Fibroblast of villous mesenchyme (primary cell): ENCODE measurements at places on chromosomes 1 and 21.

- DNase-seq = peak; percentile 10
Measured at GRCh38 chr1:171267391-171267790, 19.1 kb downstream of the FMO1 start.

DNA sequence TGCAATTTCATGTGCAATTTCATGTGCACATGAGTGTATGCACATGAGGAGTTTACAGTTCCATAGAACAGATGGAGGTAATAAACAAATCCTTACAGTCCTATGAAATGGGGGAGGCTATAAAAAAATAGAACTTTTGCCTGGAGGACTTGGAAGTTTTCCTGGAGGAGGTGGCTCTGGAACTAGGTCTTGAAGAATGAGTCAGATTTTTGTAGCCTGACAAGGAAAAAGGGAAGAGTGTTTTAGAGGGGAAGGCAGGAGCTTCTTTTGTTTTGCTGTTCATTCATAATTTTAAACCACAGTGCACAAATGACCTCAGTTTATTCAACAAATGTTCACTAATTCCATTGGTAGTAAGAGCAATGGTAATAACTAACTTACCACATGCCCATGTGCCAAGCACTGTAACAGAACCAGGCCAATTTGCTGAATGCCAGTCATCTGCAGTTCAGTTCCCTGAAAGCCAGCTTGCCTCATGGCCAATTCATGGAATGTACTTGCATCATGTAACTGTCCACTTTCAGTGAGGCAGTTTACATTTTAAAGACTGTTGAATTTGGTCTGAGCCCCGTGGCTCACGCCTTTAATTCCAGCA lies 2.7 kb downstream of the DIO1 start:
- DNase-seq = peak; percentile 91

- no peak for DNase-seq
Measured at GRCh38 chr1:184417916-184418315, 31.1 kb downstream of the C1orf21 start.

GRCh38 chr21:44267655-44268142 lies 6.0 kb upstream of the DNMT3L start:
- peak; percentile 42 for DNase-seq

DNA sequence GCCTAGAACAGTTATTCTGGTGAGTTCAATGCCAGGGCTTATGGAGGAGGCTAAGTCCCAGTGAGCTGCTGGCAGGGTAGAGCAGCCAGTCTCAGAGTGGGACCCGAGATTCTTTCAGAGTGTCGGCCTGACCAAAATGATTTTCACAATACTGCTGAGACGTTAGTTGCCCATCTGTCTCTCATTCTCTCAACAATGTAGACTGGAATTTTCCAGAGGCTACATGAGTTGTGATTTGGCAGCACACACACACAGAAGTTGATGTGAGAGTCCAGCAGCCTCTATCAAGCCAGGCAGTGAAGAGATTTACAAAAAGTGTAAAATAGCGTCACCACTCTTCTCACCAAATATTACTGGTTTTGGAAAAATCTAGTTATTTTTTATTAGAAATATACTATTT lies 21.7 kb downstream of the CACNA1S start:
- DNase-seq = no peak

- DNase-seq = peak; percentile 58
Measured at GRCh38 chr1:94156096-94156625, 35.2 kb upstream of the ABCA4 start.

- peak; percentile 94 for DNase-seq
Measured at GRCh38 chr21:45971616-45972352, 9.8 kb upstream of the COL6A1 start.

- peak; percentile 81 for DNase-seq
Measured at GRCh38 chr1:43056981-43057391, 98.3 kb upstream of the SLC2A1 start.

DNA sequence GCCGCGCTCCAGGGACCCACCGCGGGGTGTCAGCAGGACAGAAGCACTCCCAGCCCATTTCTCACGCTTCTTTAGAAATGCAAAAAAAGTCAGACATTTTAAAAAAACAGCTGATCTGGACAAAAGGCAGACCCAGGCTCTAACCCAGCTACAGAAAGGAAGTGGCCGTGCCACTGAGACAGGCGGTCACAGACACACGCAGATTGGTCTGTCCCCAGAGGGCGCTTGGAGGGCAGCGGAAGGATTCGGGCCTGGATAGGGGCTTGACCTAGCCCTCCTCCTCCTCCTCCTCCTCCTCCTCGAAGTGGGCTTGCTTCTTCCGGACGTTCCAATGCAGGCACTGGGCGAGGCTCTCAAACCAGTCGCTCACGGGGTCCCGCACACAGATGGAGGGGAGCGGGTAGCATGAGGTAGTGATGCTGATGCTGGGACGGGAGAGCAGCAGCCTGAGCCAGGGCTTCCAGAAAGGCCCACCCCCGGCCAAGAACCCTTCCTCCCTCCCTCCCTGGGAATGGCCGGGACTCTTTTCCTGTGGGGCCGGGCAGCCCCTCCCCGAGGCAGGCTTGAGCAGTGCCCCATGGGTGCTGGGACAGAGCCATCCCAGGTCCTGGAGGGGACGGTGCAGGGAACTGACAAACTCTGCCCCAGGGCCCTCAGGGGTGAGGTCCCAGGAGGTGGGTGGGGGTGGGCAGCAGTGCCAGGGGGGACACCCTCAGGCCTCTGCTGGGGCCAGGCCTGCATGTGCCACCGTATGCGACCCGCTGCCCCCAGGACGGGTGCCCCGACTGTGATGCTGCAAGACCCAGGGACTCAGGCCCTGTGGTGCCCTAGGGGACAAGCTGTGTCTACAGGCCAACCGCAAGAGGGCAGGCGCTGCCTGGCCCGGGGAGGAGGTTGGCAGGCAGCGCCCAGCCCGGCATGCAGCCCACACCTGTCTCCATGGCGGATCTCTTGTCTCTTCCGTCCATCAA lies 25.3 kb downstream of the NADK start:
- DNase-seq = no peak

DNA sequence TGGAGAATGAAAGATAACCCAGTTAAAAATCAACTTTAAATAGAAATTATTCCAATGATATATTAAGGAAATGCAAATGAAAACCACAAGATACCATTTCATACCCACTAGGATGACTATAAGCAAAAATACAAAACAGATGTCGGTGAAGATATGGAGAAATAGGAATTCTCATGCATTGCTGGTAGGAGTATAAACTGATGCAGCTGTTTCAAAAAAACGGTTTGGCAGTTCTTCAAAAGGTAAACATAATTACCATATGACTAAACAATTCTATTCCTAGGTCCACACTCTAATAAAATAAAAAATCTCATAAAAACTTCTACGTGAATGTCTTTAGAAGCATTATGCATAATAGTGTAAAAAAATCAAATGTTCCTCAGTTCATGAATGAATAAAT lies 763.3 kb upstream of the BRINP3 start:
- peak; percentile 0 for DNase-seq

DNA sequence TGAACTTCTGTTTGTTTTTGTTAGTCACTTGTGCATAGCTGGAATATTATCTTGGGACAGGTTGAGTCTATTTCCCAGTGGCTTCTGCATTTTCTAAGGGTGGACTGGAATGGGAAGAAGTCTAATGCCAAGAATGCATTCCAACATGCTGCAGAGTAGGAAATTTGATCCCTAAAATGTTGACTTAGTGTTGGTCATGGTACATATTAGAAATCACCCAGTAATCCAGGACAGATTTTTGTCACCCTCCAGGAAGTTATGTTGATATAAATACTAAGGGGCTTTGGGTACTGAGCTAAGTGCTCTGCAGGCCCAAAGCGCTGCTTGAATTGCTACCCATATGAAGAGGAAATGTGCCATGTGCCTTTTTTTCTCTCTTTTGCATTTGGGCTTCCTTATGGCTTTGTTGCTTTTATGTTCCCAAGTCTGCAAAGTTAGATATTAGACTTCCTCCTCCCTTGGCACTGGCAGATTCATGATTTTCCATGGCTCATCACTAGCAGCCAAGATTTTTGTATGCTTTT lies 10.0 kb downstream of the ARID1A start:
- peak; percentile 55 for DNase-seq

- DNase-seq = no peak
Measured at GRCh38 chr1:156316909-156317308, 17.8 kb upstream of the VHLL start.

DNA sequence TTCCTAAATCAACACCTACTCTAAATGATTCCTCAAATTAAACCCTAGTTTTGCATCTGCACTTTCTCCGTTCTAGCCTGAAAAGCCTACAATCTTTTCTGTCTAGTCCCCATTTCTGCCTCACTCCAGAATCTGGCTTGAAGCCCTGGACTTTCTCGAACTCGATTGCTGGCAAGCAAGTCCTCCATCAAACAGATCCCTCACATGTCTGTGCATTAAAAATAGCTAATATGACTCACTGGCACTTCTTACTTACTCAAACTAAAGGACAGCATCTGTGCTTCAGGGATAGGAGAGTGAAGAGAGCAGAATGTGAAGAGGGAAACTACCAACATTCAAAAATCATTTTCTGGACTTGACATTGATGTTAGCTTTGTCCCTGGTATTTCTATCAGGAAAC lies 51.8 kb upstream of the CXADR start:
- peak; percentile 78 for DNase-seq

DNA sequence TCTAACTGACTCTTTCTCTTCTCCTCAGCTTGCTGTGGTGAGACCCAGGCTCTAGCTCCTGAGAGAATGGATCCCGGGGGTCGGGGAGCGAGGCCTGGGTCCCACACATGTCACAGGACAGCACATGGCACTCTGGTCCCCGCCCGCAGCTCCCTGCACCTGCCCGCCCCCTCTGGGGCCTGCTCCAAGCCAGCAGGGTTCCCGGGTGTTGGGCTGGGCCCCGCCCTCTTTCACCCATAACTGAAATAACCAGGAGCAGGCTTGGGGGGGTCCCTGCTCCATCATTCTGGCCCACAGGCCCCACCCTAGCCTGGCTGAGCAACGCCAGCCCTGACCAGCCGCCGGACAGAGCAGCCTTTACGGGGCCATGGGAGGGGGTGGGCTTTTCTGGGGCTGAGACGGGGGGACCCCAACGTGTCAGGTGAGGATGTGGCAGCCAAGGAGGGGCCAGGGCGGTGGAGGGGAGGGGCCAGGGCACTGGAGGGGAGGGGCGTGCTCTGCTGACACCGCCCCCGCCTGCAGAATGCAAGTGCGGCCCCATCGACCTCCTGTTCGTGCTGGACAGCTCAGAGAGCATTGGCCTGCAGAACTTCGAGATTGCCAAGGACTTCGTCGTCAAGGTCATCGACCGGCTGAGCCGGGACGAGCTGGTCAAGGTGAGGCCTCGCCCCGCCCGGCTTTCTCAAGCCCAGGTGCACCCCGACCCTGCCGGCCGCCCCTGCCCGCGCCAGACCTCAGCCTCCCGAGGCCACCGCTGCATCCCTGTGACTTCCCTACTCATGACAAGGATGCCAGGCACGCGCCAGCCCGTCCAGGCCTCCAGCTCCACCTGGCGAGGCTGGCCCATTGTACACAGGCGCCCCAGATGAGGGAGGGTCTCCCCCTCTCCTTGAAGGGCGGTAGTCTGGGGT lies 19.4 kb downstream of the COL6A1 start:
- no peak for DNase-seq

GRCh38 chr1:85463731-85464496 lies 1.0 kb downstream of the DDAH1 start:
- peak; percentile 33 for DNase-seq

DNA sequence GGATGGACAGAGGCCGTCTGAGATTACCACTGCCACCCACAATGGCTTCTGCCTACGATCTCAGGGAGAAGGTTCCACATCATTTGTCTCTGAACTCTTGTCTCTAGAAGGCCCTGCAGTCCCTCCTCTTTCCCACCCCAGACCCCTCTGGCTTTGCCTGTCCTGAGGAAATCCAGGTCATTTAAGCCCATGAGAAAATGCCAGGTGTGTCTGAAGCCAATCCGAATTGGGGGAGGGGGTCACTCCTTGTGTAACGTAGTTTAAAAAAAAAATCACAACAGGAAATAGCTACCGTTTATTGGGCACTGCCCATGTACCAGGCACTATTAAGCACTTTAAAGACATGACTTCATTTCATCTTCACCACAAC lies 7.5 kb upstream of the MYOM3 start:
- DNase-seq = no peak

- DNase-seq = no peak
Measured at GRCh38 chr1:156495401-156496140, 5.0 kb downstream of the MEF2D start.

DNA sequence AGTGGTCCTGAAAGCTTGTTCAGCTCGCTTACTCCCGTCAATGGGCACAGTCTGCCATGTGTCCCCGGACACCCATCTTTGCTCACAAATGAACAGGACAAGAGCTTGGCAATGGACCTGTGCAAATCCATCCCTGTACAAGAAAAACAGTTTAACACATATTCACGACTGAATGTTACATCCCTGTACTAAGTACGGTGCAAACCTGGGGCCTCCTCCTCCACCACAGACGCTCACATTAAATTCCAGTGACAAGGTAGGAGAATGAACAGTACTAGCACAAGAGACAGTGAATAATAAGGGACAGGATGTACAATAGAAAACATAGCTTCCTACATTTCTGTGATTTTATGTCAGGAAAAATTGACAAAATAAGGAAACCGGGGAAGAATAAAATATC lies 187.7 kb downstream of the ASTN1 start:
- no peak for DNase-seq

GRCh38 chr1:200487650-200488049 lies 77.8 kb upstream of the ZNF281 start:
- DNase-seq = no peak

- no peak for DNase-seq
Measured at GRCh38 chr1:29825274-29825940, 589.1 kb downstream of the PTPRU start.

DNA sequence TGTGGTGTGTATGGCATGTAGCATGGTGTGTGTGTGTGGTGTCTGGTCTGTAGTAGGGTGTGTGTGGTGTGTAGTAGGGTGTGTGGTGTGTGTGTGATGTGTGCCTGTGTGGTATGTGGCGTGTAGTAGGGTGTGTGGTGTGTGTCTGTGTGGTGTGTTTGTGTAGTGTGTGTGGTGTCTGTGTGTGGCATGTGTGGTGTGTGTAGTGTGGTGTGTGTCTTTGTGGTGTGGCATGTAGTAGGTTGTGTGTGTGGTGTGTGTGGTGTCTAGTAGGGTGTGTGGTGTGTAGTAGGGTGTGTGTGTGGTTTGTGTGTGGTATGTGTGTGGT lies 85.5 kb downstream of the SYT2 start:
- DNase-seq = no peak

DNA sequence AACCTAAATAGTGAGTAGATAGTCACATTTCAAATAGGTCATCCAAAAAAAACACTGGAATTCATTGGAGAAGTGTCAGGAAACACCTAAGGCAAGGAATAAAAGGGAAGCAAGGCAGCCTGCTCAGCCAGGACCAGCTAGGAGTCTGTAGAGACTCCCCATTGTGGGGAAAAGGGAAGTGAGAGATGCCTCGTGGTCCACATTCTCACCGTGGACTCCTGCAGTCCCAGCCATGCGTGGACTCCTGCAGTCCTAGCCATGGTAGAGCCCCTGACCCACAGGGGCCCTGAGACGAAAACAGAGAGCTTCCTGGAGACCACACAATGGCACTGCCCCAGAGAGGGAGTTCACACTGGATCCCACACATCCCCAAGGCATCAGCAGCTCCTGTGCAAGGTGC lies 97.5 kb downstream of the LRIG2 start:
- DNase-seq = no peak

- DNase-seq = no peak
Measured at GRCh38 chr1:174519844-174520243, 72.1 kb downstream of the GPR52 start.
